GM13977 (cell line): ENCODE measurements at places on chromosomes 2 and 18.

DNA sequence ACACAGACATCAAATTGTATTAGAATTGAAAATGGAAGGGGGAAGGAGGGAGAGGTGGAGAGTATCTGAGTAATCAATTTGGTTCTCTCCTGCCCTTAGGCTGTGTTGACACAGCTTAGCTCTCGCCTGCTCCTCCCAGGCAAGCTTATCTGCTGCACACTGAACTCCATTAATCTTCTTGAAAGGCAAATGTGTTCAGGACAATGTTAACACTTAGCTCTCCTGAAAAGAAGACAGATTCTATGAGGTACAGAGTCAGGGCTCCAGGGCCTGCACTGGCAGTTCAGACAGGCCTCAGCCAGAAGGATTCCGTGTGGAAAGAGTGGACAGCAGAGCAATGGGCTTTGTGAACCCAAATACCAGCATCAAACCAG is 430.0 kb upstream of the TNP1 start:
- DNase-seq, result no peak

- DNase-seq, result peak; percentile 39
These were observed 4.7 kb upstream of the CFAP65 start for GRCh38 chr2:219045937-219046550.

DNA sequence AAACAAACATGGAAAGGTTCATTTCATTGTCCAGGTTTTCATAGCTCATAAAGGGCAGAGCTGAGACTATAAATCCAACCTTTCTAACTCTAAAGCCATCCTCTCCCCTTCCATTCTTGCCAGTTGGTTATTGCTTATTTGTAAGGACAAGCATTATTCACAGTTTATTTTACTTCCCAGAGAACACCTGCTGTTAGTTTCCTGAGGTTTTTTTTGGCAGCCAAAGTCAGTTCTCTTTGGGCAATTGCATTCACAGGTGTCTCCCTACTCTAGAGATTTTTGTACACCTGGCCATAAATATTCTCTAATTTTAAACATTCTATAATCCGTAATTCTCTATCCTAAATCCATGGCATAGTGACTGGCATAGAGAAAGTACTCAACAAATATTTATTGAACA is 87.3 kb upstream of the SPHKAP start:
- no peak for DNase-seq

- no peak for DNase-seq
These were observed 28.5 kb downstream of the SLC66A2 start for GRCh38 chr18:79922971-79923411.

GRCh38 chr2:136051725-136052048 is 66.3 kb upstream of the DARS1 start:
- DNase-seq, result no peak

DNA sequence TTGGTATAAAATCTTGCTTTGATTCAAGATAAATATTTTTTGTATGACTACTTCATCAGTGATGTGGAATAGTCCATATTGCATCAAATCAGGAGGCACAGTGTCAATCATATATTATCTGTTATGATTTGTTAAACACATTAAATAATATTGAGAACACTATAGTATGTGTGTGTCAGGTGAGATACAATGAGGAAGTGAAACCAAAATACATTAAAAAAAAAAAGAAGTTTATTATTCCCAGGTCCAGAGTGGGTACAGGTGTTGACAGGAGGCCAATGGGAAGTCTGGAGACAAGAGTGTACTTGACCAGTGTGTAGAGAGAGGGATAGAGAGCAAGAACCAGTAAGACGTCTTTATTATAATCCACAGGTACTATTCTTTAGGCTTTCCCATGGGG is 292.6 kb downstream of the FSIP2 start:
- DNase-seq, result no peak
